A549 treated with CORT108297 at 1 μM for 4 hours (cell line): ENCODE measurements at places on chromosomes 4 and X. TPM values are rescaled to one million over a fixed set of nuclear protein-coding genes. Genes with fewer than 3 reads are reported as not detected.

Gene TCEAL6
- not detected in 5 replicates for total RNA-seq

Gene RCHY1
- 12.5 to 21.7 TPM (median 15.8 TPM) in 5 replicates for total RNA-seq

Gene POLA1
- total RNA-seq = 10.3 to 13.1 TPM (median 11.7 TPM) in 5 replicates

Gene PWWP3B
- not detected in 5 replicates for total RNA-seq

Gene MAGEA10
- total RNA-seq = 0.05 to 0.13 TPM (median 0.08 TPM) in 4 of 5 replicates, not detected in the other

Gene TCP11X2
- not detected in 5 replicates for total RNA-seq
